Activated T-cell treated with anti-CD3 and anti-CD28 coated beads, Interleukin-2, amount 50 U/mL, for 1 hour (primary cell): ENCODE measurements at places on chromosomes 13 and 19.

DNA sequence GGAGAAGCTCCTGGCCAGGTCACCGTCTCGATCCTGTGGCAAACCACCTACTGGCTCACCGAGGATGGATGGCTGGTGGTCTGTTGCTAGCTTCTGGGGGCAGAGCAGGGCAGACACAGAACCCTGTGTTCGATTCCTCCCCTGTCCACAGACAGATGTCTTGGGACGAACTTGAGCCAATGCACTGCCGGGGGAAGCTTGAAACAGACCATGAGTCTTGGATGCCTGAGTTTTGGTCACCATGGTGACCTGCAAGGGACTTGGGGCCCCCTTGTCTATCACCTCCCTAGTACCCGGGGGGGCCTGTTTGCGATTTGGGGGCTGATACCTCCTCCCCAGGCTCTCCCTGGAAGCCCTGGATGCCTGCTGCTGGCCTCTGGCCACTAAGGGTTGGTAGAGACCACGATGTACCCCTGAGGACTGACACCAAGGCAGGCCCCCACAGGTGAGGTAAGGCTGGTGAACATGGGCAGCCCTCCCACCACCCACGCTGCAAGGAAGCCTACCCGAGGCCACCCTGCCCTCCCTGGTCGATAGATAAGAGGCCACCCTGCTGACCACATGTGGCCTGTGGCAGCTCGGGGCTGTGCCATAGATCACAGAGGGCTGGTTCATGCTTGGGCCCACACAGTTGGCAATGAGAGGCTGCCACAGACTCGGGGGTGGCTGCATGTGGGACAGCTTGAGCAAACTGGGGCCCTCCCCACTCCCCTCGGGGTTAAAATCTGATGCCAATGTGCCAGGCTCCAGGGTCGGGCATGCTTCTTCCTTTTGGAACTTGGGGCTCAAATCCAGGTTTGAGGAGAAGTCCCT lies 10.7 kb downstream of the IQCN start:
- DNase-seq = no peak

- no peak for DNase-seq
Measured at GRCh38 chr19:42380155-42380554, 9.9 kb downstream of the CNFN start.

DNA sequence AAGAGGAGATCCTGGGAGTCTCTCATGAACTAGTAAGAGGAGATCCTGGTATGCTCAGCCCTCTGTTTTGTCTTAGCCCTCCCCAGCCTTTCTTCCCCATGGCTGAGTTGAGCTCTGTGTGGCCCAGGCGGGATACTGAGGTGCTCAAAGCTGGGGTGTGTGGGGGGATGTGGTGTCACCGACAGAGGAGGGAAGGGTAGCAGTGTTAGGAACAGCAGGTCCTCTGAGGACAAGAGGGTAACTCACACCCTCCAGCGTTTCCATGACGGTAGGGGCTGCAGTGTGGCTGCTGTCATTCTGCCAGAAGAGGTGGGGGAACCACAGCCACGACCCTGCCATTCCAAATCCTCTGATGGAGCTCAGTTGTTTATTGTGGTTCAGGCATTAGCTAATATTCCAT lies 691 bp downstream of the KIR2DL4 start:
- DNase-seq = no peak

- DNase-seq = no peak
Measured at GRCh38 chr13:59891053-59891452, 272.7 kb downstream of the DIAPH3 start.

- no peak for DNase-seq
Measured at GRCh38 chr13:48456546-48456945, 43.6 kb upstream of the LPAR6 start.

DNA sequence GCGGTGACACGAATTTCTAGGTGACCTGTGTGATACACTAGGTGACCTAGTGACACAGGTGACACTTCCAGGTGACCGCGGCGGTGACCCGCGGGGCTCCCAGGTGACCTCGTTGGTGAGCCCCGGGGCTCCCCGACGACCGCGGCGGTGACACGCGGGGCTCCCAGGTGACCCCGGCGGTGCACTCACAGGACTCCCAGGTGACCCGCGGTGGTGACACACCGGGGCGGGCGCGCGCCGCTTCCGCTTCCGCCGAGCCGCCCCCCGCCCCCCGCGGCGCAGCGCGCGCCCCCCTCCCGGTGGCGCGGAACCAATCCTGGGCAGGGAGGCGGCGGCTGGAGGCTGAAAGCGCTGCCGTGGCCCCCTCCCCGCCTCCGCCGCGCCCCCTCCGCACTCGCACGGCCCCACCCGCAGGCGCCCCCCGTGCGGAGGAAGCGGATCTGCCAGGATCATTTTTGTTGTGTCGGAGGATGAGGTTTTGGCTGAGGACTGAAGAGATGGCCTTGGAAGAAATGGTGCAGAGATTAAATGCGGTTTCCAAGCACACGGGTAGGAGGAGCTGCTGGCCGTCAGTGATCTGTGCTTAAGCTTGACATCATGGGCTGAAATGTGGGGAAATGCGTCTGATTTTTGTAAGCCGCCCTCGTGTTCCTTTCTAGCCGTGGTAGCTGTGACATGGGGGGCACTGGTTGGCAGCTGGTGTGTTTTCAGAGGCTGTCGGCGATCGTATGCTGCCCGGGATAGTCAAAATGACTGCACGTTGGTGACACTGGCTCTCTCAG lies at the start of gene MCF2L:
Gene MCF2L, plus strand, starts transcription at position 305 of the 782 bp plus-strand sequence. Its CDS starts 166 bp downstream, at position 471.
- peak; percentile 76 for DNase-seq

GRCh38 chr13:106699311-106699710 lies 131.4 kb upstream of the ARGLU1 start:
- DNase-seq = no peak

- peak; percentile 63 for DNase-seq
Measured at GRCh38 chr19:46840498-46840942, 10.1 kb downstream of the AP2S1 start.

DNA sequence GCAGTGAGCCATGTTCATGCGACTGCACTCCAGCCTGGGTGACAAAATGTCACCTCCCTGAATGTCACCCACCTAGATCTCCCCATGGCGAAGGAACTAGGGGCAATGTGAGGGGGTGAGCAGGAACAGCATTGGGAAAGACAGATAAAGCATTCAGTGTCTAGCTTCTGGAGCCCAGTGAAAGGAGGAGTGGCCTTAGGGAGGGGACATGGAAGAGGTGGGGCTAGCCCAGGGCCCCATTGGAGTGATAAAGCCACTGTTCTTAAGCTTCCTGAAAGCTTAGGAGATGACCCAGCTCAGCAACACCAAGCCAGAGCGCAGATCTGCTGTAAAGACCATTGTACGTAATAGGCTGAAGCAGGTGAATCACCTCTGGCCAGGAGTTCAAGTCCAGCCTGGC lies 13.0 kb upstream of the KCNN1 start:
- DNase-seq = no peak

- DNase-seq = no peak
Measured at GRCh38 chr19:54169149-54169740, 3.7 kb downstream of the TMC4 start.

- DNase-seq = no peak
Measured at GRCh38 chr19:3609779-3610719, 3.4 kb upstream of the TBXA2R start.

DNA sequence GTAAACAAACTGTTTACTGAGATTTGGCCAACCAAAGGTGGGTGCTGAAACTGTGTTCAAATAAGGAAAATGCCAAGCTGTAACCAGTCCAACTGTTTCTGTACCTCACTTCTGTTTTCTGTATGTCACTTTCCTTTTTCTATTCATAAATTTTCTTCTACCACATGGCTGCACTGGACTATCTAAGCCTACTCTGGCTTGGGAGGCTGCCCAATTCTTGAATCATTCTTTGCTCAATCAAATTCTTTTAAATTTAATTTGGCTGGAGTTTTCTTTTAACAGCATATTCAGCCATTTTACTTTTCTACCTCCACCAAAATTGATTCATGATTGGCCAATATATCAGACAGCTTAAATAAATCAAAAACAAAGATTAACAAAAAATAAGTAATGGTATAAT lies 1575.5 kb upstream of the SPRY2 start:
- no peak for DNase-seq

GRCh38 chr19:2484178-2484937 lies 8.4 kb downstream of the GADD45B start:
- no peak for DNase-seq

DNA sequence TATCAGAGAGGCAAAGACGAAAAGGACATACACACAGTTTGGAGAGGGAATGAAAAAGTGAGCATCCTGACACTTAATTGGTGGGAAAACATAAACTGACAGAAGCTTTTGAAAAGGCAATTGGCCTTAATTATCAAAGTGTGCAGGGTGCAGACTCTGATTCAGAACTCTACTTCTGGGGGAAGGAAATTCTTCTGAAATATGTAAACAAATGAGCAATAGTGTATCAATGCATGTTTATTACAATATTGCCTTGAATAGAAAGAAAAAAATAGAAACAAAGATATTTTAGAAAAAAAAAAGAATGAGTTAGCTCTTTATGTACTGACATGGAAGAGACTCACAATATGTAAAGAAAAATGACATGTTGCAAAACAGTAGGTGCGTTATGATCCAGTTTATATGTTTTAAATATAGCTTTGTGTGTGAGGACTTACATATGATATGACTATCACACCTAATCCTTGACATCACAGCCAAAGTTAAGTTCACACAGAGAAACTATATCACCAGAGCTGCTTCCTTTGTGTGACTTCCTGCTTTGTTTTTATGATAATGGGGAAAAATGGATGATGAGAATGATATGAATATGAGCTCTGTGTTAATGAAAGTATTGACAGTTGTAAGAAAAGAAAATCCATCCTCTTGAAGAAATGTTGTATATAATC lies 182.4 kb downstream of the KCTD12 start:
- DNase-seq = no peak

DNA sequence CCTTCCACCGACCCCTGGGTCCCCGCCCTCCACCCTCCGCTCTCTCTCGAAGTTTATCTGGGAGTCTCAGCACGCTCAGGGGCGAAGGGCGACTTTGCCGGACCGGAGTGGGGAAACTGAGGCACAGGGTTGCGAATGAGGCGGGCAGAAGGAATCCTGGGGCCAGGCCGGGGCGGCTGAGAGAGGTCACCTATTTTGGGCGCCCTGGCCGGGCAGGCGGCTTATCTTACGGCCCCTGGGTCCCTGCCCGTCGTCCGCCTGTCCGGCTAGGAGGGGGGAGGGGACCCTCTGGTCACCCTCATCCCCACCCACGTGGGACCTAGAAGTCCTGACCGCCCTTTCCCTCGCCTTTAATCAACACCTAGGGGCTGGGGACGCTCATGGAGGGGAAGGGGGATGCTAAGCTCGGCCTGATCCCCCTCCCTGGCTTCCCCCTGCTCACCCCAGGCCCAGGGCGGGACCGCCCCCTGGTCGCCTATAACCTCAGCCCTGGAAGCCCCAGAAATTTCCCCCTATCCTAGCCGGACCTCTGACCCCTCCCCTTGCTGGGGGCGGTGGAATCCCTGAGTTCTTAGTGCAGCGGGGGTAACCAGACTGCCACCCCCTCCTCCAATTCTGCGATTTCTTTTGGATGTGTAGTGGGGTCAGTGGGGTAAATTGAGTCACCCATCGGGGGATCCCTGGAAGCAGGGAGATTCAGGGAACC lies 556 bp downstream of the TRIP10 start:
- DNase-seq = peak; percentile 39

- no peak for DNase-seq
Measured at GRCh38 chr13:77595166-77595810, 59.8 kb downstream of the SCEL start.

DNA sequence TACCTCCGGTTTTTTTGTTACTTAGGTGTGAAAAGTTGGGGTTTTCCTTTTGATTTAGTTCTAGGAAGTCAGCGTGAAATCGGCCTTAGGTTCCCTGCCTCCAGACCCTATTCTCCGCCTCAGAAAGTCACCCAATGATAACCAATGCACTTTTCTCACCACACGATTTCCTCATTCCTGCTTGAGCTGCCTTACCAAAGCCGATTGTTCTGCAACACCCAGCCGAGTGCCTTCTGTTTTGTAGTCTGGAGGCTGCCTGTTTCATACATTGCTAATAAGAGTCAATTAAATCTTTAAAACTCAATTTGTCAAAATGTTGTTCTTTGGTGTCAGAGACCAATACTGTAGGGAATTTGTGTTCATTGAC lies 39.7 kb downstream of the GJA3 start:
- DNase-seq = no peak

DNA sequence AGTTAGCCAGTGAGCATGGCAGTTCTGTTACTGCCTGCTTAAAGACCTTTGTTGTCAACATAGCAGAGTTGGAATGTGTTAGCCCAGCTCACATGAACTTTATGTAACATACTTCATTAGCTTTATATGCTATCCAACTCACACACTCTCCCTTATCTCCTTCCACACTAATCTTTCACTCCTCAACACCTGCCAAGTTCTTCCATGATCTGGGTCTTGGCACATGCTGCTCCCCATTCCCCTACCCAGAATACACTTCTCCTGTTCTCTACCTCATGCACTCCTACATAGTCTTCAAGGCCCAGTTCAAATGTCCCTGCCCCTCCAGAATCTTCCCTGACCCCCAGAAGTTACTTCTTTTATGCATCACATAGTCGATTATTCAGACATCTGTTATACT lies 179.3 kb downstream of the KATNAL1 start:
- no peak for DNase-seq

GRCh38 chr19:17326595-17326966 lies 8.1 kb downstream of the ANO8 start:
- DNase-seq = no peak

DNA sequence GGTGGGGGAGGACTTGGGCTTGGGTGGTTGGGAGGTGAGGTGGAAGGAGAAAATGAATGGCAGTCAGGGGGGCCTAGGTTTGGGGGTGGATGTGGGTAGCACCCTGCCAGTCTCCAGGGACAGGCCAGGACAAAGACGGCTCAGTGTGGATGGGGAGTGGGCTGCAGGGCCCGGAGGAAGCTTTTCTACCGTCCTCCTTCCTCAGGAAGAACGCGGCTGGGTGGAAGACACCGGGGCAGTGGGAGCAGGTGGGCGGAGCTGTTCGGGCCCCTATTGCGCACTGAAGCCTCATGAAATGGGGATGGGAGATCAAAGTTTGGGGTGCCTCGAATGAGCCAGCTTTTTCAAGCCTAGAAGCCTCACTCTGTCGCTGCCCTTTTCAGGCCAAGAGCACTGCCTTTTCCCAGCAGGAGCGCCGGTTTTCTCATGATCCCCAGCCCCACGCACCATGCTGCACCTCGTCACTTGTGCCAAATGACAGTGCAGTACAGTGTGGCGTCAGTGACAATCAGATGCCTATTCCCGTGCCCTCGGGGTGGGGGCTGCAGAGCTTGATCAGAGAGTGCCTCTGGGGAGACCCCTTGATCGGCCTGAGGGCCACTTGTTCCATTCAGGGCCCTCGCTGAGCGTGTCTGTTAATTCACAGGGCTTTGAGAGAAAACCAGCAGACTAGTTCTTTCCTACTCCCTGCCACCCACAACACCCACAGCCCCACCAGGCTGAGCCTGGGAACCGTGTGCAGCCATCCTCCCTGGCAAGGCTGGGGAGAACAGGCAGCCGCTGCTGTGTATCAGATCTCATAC lies 1.5 kb downstream of the CALM3 start:
- DNase-seq = peak; percentile 56

DNA sequence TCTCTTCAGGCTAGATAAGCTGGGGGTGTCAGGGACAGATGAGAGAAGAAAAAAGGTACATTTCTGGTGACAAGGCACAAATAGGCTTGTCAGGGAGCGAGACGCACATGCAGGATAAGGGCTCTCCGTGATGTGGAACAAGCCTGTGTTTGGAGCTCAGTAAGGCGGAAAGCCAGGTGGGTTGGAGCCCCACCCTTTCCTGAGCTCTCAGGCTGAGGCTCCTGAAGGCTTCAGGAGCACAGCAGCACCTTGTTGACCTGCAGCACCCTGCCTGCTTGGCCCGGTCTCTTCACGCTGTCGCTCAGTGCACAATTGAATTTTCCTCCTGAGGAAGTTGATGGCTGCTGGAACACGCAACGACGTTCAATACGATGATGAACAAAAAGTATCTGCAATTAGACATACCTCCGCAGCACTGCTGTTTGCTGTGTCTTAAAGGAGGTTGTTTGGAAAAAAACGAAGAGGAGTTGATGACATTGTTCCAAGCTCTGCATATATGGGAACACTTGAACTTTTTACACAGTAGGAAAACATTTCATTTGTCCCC lies 29.3 kb downstream of the SERP2 start:
- no peak for DNase-seq
